ENCODE measurements at places on chromosomes 2 and 18.

DNA sequence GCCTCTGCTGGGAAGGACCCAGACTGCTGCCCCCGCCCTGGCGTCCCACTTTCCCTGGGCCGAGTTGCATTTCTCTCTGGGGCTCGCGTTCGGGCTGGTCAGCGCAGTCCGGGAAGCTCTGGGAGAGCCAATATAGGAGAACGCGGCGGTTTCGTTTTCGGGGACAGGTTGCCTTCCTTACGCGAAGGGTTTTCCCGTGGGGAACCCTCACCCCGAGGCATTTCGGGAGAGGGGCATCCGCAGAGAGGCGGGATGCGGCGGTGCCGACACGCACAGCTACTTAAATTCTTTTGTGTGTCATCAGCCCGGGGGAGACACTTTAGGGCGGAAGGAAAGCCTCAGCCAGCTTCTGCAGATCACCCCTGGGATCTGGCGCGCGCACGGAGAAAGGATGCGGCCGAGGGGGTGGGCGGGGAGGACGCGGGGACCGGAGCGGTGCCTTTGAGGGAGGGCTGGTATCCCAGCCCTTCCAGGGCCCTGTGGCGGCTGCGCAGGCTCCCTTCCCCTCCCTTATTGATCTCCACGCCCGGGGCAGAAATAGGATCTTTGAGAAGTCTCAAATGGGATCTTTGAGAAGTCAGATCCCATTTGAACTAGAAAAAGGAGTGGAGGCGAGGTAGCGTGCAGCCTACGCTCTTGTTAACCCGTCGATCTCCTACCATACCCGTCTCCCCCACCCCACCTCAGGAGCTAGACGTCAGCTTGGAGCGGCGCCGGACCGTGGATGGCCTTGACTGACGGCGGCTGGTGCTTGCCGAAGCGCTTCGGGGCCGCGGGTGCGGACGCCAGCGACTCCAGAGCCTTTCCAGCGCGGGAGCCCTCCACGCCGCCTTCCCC is 1.2 kb downstream of the GATA6 start:
- no peak for DNase-seq

GRCh38 chr2:167595839-167596471 is 651.4 kb downstream of the STK39 start:
- peak; percentile 46 for DNase-seq

- no peak for DNase-seq
Observed at GRCh38 chr2:164755952-164756351, 85.7 kb downstream of the COBLL1 start.

DNA sequence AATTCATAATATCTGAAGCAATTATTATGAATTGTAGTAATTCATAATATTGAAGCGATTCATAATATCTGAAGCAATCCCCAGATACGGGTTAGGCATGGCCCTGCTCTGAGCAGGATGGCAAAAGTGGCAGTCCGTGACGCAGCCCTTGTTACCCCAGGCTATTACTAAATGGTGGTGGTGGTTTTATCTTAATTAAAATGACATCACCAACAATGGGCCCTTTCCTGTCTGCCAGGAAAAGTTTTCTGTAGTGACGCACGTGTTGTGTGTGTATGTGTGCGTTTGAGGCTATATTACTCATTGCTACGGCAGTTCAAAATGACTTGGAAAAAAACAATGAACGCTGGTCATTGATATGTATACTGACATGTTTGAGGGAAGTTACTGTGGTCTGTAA is 10.6 kb upstream of the MOCOS start:
- DNase-seq: no peak

- peak; percentile 39 for DNase-seq
Observed at GRCh38 chr2:10864861-10865636, 46.7 kb upstream of the KCNF1 start.

DNA sequence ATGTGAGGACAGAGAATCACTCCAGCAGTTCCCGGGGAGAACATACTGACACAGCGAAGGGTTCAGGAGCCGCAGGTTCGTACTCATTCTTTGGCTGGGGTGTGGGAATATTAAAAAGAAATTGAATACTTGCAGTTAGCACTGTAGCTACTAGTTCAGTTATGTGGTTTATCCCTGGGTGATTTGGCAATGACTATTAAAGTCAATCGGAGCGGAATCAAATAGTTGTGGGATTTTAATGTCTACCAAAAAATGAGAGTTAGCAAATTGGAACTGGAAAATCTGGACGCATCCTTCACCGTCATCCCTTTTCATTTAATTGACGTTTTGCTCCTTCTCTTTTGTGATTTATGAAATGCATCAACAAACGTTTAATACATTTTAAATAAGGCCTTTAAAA is 50.8 kb downstream of the GBX2 start:
- no peak for DNase-seq

DNA sequence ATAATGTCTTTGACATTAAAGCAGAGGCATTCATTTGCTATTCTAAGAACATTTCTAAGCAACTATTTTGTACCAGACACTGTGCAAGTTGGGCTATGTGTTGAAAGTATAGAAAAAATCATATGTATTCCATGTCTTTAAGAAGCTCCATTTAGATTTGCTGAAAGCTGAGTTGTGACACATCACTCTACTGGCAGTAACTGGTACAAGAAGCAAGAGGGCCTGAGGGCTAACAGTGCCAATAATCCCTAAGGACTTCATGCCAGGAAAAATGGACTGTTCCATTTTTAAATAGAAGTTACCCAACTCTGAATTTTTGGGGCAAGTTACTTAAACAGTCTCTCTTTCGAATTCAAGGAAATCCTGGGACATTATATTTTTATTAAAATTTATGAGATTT is 178.7 kb downstream of the SRBD1 start:
- DNase-seq: no peak

All from common myeloid progenitor, CD34-positive (primary cell).